ENCODE measurements at places on chromosomes 7 and 10.

DNA sequence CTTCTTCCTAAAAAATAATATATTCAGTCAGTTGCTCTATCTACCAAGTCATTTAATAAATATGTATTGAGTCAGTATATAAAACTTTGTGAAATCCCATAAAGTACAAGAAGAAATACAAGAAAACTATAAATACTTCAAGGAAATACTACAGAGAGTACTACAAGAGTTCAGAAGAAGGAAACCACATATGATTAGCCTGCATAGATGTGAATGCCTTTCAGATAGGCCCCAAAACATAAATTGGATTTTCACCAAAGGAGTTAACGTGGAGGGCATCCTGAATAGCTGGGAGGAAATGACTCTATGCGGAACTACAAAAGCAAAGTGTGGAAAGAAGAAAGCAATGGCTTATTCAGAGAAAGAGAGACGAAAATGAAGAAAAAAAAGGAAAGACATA, 120.1 kb downstream of the LRRN3 start:
- no peak for DNase-seq

DNA sequence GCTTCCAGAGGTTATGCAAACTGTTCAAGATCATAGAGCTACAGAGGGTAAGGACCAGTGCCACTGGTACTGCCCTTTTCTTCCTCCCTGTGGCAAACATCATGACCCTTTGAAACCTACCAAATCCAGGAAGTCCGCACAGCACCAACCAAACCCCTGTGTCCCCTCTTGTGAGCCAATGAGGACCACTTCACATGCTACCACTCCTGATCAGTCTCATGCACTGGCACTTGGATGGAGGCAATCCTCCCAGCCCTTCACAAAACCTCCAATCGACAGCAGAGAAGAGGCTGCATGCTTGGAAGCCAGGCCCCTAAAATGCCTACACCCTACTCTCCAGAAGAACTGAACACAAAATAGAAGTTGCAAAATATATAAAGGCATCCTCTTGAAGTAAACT, 248.0 kb downstream of the TNS3 start:
- DNase-seq: no peak

DNA sequence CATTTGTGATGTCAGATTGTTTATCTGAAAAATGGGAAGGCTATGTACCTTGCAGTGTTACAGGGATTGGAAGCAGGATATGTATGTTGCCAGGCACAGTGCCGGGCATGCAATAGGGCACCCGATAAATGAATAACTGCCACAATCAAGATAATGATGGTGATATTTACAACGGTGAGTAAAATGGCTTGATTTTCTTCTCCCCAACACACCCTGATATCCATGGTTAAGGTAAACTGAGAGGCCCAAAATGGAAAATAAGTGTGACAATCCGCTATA, 108.3 kb downstream of the CYP26A1 start:
- DNase-seq: no peak

DNA sequence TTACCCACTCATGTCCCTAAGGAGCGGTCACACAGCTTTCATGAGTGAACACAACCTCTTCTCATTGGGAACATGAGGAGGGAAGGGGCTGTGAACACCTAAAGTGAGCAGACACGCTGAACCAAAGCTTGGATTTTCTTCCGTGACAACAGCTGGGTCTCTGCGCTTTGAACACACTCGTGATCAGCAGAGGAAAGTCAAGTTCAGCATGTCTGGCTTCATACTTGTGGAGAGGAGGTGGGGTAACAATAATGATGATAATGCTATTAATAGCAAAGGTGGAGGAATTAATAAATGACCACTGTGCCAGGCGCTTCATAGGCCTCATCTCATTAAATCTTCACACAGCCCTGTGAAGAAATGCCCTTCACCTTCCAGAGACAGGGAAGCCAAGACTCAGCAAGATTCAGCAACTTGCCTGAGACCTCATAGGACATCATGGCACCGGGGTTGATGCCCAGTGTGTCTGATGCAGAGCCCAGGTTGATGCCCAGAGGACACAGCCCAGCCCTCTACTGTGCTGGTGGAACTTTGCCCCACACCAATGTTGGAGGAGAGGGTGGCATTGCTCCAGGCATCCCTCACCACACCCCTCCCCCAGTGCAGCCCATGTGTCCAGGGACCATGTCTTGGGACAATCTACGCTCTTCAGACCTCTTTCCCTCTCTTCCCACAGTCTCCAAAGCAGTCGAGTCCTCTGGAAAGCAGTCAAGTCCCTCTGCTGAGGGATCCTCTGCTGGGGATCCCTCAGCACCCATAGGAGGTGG, 40.6 kb downstream of the GSDME start:
- no peak for DNase-seq

GRCh38 chr10:15472431-15473395, 101.6 kb upstream of the FAM171A1 start:
- no peak for DNase-seq

GRCh38 chr10:72801263-72801868, 92.2 kb upstream of the OIT3 start:
- no peak for DNase-seq

- DNase-seq: peak; percentile 25
Measured at GRCh38 chr7:134562136-134562535, 13.2 kb downstream of the AKR1B15 start.

GRCh38 chr7:139940866-139941265, 111.8 kb downstream of the TBXAS1 start:
- peak; percentile 36 for DNase-seq

DNA sequence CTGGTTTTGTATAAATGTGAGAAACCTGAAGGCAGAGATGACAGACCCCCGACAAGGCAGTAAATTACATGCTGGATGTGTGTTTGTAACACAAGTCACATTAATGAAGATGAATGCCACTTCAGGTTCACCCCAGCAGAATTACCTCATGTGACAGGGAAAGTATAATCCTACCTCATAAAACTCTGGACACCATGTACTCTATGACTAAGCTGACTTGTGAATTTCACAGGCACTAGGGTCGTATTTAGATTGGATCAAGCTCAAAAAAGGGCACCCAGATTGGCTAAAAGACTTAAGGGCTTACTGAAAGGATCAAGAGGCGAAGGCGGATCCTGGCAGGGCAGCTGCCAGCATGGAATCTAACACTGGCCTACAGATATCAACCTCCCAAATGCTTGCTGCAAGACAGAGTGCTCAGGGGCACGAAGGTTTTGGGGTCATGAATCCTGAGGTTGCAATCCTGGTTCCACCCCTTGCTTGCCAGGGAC, 161.4 kb downstream of the PIP4K2A start:
- no peak for DNase-seq

DNA sequence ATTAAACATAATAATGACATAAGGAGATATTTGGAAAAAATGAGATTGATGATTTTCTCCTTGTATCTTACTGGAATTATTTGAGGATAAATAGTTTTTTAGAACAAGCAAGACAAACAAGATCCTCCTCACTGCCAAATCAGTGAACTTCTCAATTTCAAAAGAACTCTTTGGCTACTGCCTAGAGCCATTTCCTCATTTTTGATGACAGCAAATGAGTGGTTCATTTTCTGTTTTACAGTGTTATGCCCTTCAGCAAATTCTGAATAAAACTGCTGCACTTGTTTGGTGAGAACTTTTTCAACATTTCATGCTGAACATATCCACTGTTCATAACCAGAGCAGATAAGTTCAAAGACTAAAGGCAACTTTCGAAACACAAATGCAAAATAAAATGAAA, 42.5 kb upstream of the AHR start:
- DNase-seq: no peak

- no peak for DNase-seq
Measured at GRCh38 chr10:97903128-97904017, 53.7 kb downstream of the GOLGA7B start.

DNA sequence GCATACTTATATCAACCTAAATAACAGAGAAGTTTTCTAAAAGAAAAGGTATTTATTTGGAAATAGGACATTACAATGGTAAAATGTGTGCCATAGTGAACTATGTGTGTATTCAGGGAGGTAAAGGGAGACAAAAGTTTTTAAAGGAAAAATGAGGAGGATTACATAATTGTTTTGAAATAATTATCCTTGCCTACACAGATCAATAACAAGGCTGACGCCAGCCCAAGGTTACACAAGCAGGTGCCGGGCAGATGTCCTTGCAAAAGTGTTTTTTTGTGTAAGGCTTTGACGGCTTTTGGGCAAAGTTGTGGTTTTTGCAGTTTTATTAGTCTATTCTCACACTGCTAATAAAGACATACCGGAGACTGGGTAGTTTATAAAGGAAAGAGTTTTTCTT, 22.7 kb upstream of the SLC35B4 start:
- DNase-seq: no peak

DNA sequence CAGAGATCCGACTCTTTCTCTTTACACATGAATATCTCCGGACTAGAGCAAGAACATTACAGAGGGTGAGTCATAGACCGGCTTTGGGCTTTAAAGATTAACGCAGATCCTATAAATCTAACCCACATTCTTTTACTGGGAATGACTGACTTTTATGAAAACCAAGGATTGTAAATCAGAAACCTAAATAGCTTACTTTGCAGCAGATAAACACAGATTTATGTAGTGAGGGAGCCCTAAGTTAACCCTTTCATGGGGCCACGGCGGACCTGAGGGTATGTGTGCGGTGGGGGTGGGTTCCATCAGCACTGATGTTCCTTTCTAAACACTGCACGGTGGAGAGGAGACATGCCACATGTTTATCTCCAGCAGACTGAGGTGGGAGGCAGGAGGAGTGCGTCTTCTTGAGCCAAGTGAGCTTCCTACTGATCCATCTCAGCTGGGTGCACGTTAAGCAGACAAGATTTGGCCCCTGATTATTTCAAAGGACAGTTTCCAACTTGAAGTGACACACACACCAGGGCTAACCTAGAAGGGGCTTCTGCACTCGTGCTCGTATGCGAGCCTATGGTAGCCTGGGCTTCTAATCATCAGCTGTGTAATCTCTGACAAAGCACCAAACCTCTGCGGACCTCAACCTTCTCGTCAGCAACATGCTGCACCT, 127.6 kb downstream of the WDR11 start:
- no peak for DNase-seq

DNA sequence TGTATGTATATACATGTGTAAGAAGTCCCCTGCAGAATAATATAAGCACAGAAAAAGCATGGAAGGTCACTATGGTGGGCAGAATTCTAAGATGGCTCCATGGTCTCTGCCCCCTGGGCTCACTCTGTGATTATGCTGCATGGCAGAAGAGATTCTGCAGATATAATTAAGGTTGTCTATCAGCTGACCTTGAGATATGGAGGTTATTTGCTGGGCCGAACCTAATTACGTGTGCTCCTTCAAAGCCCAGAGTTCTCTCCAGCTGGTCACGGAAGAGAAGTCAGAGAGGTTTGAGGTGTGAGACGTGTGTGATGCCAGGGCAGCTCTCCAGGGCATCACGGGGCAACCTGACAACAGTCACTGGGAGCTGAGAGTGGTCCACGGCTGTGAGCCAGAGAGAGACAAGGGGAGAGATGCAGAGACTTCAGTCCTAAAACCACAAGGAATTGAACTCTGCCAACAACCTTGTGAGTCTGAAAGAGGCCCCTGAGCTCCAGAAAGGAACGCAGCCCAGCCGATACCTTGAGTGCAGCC, 11.5 kb downstream of the PAPOLB start:
- DNase-seq: no peak

GRCh38 chr10:47218803-47219202, 81.2 kb upstream of the GDF10 start:
- no peak for DNase-seq

GRCh38 chr7:117190104-117190503, 132.8 kb downstream of the WNT2 start:
- no peak for DNase-seq

GRCh38 chr10:113230011-113230610, 280.1 kb downstream of the TCF7L2 start:
- DNase-seq: no peak

DNA sequence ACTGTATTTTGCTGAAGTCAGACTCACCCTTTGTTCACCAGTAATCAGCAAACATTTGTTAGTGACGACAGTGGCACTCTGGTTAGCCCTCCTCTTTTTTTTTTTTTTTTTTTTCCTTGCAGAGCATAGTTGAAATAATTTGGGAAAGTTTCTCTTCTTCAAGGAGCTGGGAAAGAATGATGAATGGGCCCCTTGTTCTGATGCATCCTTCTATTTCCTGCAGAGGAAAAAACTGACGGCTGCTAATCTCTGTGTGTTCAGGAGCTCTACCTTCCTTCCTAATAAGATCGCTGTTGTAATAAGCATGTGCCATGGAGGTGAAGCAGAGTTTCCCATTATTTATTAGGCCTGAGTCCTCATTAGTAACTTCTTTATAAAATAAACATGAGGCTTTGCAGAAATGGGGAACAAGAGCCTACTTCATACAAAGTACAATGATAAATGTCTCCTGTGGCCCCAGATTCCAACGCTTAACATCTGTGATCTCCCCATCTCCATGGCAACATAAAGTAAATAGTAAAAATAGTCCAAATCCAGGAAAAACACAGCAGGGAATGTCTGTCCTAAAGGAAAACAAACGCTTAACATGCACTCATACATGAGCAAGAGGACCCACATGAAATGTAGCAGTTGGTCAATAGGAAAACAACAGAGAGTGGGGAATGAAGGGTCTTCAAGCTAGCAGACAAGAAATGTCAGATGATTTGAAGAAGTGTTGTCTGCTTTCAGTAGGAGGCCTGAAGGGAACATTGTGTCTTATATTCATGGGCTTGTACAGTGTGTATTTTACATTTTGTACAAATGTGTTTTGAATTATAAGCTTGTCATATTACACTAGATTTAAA, 59.1 kb upstream of the CALD1 start:
- DNase-seq: no peak

- DNase-seq: peak; percentile 56
Measured at GRCh38 chr10:72107325-72108003, 19.1 kb upstream of the SPOCK2 start.

DNA sequence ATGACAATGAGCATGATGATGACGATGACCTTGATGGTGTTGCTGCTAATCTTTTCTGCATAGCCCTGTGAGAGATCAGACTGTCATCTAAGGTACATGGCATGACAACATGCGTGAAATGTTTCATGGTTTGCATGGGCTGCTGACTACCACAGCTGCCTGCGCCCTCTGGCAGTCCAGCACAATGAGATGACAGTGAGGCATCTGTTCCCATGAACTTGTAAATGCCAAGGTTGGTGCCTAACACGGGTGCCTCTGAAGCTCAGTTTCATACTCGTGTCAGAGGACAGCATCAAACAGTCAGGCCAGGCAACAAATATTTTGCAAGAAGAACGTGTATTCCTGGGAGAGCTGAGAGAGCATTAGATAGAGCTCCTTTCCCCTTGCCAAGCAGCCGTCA, 122.0 kb upstream of the PRKCQ start:
- no peak for DNase-seq

- DNase-seq: no peak
Measured at GRCh38 chr10:86044029-86044428, 322.6 kb downstream of the GRID1 start.

GRCh38 chr7:19224951-19225350, 79.7 kb upstream of the FERD3L start:
- no peak for DNase-seq

DNA sequence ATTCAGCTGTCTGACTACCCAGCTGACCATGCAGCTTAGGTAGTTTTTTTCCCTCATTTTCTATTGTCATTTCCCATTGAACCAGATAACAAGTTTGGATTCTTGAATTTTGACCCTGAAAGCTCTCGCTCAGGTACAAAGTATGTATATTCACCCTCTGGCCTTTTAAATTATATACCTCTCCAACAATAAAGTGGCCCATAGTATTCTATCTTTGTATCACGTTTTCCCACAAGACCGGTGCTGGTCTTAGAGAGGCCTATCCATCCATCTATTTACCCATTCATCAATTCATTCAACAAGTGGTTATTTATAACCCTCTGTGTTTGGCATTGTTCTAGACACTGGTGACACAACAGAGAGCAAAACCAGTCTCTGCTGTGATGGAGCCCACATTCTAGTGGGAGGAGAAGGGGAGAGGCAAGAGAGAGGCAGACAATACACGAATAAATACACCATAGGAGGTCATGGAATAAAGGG, 35.2 kb upstream of the NPSR1 start:
- no peak for DNase-seq

Measured in activated CD8-positive, alpha-beta T cell treated with anti-CD3 and anti-CD28 coated beads for 36 hours (primary cell).